ENCODE measurements at places on chromosomes 3 and 15. TPM values are rescaled to one million over a fixed set of nuclear protein-coding genes. Genes with fewer than 3 reads are reported as not detected.

DNA sequence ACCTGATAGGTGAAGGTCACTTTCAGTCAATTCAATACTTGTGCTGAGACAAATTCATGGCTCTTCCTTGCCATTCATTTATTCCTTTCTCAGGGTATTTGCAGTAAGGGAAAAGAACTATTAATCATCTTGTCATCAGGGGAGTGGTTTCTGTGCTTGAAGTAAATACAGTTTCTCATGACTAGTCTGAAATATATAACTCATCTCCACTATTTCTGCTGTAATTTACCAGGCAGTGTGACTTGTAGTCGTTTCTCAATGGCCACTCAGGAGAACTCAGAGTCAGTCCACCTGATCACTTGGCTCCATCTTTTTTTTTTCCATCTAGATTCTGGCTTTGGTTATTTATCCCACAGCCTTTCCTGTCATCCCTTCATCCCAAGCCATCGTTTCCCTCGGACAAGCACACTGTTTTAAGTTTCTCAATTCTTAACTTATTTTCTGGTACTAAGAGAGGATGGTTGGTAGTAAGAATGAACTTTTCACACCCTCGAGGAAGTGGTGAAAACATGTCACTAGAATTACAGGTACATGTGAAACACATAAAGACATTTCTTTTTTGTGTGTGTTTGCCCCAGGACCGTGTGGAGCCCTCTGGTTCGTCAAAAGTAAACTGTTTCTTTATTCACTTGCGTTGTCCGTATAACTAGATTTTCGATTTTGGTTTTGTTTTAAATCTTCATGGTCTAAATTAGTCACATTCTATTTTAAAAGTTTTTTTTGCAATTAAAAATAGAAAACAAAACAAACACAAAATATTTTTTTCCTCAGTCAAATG lies 620.2 kb downstream of the ZBBX start:
- no peak for DNase-seq
- H3K27me3 ChIP-seq = no peaks in the 10 kb centered on the region
- no peaks in the 10 kb centered on the region for H3K4me1 ChIP-seq
- no peak overlapping the region for H3K27ac ChIP-seq
- no peak overlapping the region for H3K4me3 ChIP-seq

DNA sequence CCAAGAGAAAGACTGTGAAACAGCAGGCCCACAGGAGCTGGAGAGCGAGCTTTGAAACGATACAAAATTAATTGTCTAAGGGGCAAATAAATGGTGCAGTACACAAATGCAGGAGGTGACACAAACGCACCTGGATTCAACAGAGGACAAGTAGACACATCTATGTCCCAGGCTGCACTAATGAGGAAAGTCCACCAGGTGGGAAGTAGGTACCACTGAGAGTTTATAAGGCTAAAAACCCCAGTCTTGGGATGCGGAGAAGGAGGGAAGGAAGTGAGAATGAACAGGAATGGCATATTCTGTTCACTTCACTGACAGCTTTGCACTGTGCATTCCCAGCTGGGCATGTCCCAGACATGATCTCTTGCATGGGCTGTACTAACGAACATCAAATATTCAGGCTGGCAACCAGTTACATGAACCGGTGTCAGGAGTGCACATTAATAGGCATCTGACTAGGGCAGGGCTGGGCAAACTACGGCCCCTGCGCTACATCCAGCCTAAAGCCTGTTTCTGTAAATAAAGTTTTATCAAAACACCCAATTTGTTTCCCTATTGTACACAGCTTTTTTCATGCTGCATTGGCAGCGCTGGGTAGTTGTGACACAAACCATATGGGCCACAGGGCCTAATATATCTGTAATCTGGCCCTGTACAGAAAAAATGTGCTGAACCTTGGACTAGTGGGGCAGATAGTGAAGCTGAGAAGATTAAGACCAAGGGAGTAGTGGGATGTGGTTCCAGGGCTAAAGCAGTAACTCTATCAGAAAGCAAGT lies 107.0 kb downstream of the IGF2BP2 start:
- no peak for DNase-seq
- H3K27ac ChIP-seq = no peak overlapping the region
- peaks cover 22% of the 10 kb centered on the region for H3K4me1 ChIP-seq
- H3K4me3 ChIP-seq = no peak overlapping the region
- no peaks in the 10 kb centered on the region for H3K27me3 ChIP-seq

Gene RARB
- 12.0 TPM for polyA plus RNA-seq

DNA sequence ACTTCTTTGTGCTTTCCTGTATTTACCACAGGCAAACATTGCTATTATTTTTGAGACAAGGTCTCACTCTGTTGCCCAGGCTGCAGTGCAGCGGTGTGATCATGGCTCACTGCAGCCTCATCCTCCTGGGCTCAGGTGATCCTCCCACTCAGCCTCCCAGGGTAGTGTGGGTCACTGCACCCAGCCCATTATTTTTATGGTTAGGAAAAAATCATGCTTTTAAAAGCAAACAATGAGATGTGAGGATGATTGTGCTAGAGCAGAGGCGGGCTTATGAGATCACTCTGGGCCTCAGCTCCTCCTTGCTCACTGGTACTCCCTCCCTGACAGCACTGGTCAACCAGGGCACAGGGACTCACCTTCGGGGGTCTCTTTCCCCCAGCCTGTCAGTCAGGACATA lies 2.2 kb downstream of the MAN2C1 start:
- no peak overlapping the region for H3K27ac ChIP-seq
- peaks cover 18% of the 10 kb centered on the region for H3K4me1 ChIP-seq
- H3K36me3 ChIP-seq = peaks cover 68% of the 10 kb centered on the region

Gene ASB14
- polyA plus RNA-seq = 1.1 TPM

Gene SNRPA1
- polyA plus RNA-seq = 33.9 TPM

DNA sequence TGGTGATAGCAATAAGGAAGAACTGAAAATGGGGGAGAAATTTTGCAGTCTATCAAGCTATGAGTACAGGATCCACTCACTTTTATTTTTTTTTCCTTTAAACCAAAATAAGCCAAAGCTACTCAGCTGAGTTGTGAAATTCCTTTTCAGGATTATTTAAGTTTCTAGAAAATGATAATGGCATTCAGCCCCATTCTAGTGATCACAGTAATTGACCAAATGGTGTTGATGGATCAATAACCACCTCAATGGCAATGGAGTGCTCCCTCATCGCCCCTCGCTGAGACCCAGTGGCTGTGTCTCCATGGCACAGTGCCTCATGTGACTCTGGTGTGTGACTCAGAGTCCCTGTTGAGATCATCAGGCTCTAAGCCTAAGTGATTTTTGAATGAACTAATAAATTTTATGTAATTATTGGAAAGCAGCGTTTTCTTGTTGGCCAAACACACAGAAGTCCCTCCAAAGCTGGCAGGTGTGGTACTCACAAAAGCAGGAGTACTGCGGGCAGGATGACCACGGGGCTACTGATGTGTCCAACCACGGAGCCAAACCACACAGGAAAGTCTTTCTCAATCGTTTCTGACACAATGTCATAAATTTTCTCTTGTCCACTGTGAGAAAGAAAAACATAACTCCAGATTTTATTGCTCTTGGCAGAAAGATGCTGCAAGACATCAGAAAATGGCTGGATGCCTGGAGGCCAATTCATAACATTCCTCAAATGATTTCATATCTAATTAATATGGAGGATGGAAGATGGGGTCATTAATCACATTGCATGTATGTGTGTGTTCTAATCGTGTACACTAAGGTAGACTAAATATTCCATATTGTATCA lies 14.4 kb upstream of the STARD5 start:
- no peak overlapping the region for H3K4me3 ChIP-seq
- H3K27me3 ChIP-seq = peaks cover 3% of the 10 kb centered on the region
- peak; percentile 86 for DNase-seq
- H3K4me1 ChIP-seq = peaks cover 24% of the 10 kb centered on the region

Gene C3orf70
- polyA plus RNA-seq = 7.9 TPM

DNA sequence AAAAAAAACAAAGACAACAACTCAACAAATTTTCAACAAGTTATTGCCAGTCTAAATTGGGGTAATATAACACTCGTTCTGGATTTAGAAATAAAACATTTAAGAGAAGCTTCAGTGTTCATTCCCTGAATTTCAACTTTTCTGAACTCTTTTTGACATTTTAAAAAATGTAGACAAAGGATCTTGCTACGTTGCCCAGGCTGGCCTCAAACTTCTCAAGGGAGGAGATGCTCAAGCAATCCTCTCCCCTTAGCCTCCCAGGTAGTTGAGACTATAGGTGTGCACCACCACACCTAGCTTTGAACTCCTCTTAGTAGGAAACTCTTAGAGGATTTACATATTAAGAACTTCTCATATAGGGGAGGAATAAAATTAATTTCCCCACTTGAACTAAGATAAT lies 91.9 kb downstream of the AKAP13 start:
- no peaks in the 10 kb centered on the region for H3K36me3 ChIP-seq
- no peak overlapping the region for H3K27ac ChIP-seq
- H3K27me3 ChIP-seq = no peaks in the 10 kb centered on the region
- no peak for DNase-seq

- no peak overlapping the region for H3K27ac ChIP-seq
- no peaks in the 10 kb centered on the region for H3K36me3 ChIP-seq
- H3K4me3 ChIP-seq = no peak overlapping the region
- no peaks in the 10 kb centered on the region for H3K4me1 ChIP-seq
These were observed 58.0 kb upstream of the TEX9 start for GRCh38 chr15:56307180-56307579.

DNA sequence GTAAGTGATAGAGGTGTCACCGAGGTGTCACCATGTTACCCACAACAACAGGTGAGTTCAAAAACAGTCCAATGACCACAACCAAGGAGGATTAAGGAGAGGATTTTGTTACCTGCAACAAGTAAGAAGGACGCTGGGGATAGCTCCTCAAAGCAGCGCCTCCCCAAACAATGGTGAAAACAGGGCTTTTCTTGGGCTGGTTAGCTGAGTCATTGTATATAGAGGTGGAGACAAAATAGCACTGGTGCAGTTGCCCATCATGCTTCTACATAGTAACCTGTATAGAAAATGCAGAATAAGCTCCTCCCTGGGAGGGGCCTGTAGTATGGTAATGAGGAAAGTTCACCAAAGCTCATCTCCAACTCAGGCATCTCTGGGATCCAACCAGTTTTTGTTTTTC lies 116.9 kb upstream of the EIF1B start:
- no peak overlapping the region for H3K4me3 ChIP-seq
- H3K27me3 ChIP-seq = no peaks in the 10 kb centered on the region
- DNase-seq = no peak
- no peaks in the 10 kb centered on the region for H3K4me1 ChIP-seq

Gene KBTBD13
- polyA plus RNA-seq = 0.65 TPM

Gene POC1A
- 5.1 TPM for polyA plus RNA-seq

GRCh38 chr3:172223870-172224269 lies 184.5 kb downstream of the FNDC3B start:
- no peaks in the 10 kb centered on the region for H3K27me3 ChIP-seq
- H3K27ac ChIP-seq = no peak overlapping the region
- DNase-seq = no peak
- H3K4me3 ChIP-seq = no peak overlapping the region

Gene SEMA3G
- polyA plus RNA-seq = 20.2 TPM

DNA sequence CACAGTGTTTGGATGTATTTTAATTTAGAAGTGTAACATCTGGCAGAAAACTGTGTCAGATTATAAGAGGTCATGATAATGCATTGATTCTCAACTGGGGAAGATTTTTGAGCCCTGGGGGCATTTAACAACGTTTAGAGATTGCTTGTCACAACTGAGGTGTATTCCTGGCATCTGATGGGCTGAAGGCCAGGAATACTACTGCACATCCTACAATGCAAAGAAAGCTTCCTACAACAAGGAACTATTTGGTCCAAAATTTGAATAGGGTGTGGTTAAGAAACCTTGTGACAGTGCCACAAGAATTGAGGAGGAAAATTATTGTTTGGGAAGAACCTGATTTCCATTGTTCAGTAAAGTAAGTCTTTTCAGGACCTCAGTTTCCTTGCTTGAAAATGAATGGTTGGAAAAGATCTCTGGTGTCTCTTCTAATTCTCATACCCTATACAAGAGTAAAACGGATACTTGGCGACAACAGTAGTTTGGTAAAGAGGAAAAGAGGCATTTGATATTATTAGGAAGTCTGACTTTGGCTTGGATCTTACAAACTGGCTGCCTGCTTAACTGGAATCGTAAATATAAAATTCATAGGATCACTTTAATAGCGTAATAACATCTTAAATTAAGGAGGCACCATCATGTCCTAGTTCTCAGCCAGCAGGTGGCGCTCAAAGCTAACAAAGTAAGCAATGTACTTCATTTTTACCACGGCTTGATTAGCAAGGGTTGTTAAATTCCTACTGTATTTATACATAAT lies 4.3 kb downstream of the DAZL start:
- no peak overlapping the region for H3K4me3 ChIP-seq
- no peaks in the 10 kb centered on the region for H3K4me1 ChIP-seq
- H3K27me3 ChIP-seq = no peaks in the 10 kb centered on the region
- DNase-seq = peak; percentile 85
- H3K27ac ChIP-seq = no peak overlapping the region

DNA sequence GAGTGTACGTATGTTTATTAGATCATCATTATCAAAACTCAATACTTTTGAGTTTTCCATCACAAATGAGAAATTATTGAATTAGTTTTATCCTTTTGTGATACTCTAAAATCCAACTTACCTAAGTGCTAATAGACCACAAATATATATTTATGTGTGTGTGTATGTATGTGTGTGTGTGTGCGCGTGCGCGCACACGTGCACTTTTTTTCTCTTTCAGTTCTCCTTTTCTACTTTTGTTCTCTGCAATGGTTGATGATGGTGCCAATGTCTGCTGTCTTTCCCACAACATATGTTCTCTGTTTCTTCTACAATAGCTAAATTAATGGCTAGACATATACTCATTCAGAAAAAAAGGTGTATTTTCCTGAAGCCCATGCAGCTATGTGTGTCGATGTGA lies 571.6 kb upstream of the ARPP21 start:
- H3K27ac ChIP-seq = no peak overlapping the region
- H3K27me3 ChIP-seq = no peaks in the 10 kb centered on the region
- no peak for DNase-seq

GRCh38 chr3:133570139-133570936 lies 3.1 kb upstream of the CDV3 start:
- no peak overlapping the region for H3K4me3 ChIP-seq
- no peaks in the 10 kb centered on the region for H3K27me3 ChIP-seq
- H3K27ac ChIP-seq = peak overlapping the region; percentile 78
- H3K4me1 ChIP-seq = peaks cover 9% of the 10 kb centered on the region
- H3K36me3 ChIP-seq = peaks cover 4% of the 10 kb centered on the region

Gene SEC61A1
- 111 TPM for polyA plus RNA-seq

GRCh38 chr3:160132226-160132625 lies 93.0 kb upstream of the C3orf80 start:
- H3K36me3 ChIP-seq = no peaks in the 10 kb centered on the region
- H3K4me3 ChIP-seq = no peak overlapping the region
- H3K4me1 ChIP-seq = no peaks in the 10 kb centered on the region
- no peaks in the 10 kb centered on the region for H3K27me3 ChIP-seq

Gene MRAS
- polyA plus RNA-seq = 61.3 TPM

Gene ROPN1B
- not detected for polyA plus RNA-seq

GRCh38 chr3:139505829-139506386 lies 29.6 kb upstream of the RBP2 start:
- H3K27me3 ChIP-seq = no peaks in the 10 kb centered on the region
- H3K27ac ChIP-seq = no peak overlapping the region

Gene EFHB
- polyA plus RNA-seq = 1.8 TPM

DNA sequence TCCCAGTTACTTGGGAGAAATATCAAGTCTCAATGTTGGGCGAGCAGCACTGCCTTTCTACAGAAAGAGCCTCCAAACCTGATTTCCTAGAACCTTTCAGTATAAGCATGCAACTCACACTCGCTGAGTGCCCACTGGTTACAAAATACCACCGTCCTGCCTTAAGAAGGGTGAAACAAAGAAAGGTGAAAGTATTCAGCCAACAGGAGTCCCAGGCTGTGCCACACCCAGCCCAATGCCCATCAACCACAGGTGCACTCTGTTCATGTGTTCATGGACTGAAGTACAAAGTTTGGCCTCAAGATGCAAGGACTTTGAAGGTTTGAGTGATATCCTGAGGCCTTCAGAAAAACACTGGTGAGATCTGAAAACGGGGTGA lies 34.0 kb downstream of the IL17RD start:
- no peaks in the 10 kb centered on the region for H3K27me3 ChIP-seq
- H3K36me3 ChIP-seq = no peaks in the 10 kb centered on the region
